ENCODE measurements at places on chromosomes 1 and 21.

- DNase-seq, result no peak
Measured at GRCh38 chr1:236163463-236164153, 21.3 kb downstream of the GPR137B start.

DNA sequence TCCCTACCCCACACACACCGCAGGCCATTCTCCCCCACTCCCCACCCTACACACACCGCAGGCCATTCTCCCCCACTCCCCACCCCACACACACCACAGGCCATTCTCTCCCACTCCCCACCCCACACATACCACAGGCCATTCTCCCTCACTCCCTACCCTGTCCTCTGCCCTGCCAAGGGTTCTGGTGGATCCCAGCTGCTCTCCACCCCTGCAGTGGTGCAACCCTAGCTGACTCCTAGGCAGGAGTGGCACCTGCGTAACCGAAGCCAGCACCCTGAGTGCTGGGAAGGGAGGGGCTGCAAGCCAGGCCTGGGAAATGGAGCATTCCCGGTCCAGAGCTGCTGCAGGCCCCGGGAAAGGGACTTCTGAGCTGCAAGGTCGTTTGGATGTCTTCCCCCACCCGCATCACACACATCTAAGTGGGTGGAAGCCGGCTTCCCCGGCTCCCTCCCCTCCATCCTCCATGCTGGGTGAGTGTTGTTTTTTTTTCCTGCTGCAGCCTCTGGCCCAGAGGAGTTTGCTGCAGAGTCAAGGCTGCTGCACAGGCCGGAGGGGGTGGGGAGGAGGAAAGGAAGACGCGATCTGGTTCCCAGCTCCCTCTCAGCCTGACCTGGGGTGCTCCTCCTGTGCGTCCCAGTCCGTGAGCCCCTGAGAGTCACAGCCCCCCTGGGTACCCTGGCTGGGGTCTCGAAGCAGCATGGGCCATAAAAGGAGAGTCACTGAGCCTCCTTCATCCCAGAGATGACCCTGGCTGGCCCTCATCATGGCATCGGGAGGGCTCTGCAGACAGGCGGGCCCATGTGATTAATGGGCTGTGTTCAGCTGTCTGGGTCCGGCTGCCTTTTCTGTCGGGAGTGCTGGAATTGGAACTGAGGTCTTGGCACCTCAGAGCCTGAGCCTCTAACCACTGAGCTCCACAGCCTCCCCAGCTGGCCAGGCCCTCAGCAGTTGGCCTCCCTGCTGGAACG lies 16.1 kb downstream of the H6PD start:
- DNase-seq, result no peak

DNA sequence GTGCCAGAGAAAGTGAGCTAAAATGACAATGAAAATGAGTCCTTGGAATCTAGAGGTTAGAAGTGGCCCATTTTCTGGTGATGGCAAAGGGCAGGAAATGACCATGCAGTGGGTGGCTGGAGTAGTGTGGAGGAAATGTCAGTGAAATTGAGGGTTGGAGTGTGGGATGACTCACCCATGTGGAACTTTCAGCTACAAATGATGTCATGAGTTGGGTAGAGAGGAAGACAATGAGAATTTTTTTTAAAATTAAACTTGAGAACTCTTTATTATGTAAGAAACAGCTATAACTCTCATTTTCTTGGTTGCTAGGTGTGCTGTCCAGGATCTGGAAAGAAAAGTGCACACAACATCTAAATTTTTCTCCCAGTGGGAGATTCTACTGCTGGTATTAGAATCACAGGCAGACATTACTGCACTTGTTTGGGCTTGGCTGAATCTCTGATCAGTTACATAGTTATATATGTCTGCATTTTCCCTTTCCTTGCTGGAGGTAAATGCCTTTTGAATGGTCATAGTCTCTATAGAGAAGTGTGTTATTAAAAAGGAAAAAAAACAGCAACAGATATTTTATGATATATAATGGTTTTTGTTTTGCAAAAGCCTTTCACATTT lies 56.8 kb upstream of the GNG12 start:
- no peak for DNase-seq

GRCh38 chr1:234997896-234998741 lies 130.5 kb downstream of the TOMM20 start:
- DNase-seq, result no peak

GRCh38 chr1:185512442-185512841 lies 195.4 kb upstream of the IVNS1ABP start:
- DNase-seq, result no peak

- no peak for DNase-seq
Measured at GRCh38 chr1:19156676-19157075, 53.4 kb downstream of the UBR4 start.

DNA sequence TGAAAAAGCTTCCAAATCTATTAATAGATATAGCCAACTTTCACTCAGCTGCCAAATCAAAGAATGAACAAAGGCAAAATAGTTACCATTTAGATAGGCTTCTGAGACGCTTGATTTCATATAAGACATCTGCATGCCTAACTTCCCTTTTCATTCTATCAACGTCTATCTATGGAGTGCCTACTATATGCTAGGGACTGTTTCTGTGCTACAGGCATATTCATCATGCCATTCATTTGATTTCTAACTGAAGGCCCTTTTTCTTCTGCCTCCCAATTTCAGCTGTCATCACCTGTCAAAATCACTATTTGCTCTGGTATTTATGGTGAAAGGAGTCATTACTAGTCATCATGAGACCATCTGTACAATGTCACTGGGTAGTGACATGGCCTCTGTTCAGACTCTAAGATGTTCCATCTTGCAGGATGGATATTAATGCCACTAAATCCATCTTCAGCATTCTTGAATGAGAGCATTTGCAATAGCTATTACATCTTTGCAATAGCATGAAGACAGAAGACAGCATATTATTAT lies 4.3 kb upstream of the KRTAP13-1 start:
- no peak for DNase-seq

DNA sequence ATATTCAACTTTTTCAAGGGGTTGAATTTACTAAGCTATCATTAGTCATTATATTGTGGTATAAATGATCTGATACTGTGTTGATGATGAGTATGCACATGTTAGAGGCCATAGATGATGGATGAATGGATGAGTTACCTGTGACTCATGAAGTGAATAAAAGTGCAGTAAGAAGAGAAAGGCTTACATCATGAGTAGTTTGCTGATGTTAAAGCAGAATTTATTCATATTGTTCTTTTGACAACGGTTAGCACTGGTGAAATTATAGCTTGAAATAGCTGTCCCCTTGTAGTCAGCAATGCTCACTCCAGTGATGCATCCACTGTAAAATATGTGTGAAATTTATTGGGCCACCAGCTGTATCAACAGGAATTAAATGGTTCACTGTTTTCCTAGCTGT lies 541.0 kb upstream of the ZRANB2 start:
- DNase-seq, result no peak

DNA sequence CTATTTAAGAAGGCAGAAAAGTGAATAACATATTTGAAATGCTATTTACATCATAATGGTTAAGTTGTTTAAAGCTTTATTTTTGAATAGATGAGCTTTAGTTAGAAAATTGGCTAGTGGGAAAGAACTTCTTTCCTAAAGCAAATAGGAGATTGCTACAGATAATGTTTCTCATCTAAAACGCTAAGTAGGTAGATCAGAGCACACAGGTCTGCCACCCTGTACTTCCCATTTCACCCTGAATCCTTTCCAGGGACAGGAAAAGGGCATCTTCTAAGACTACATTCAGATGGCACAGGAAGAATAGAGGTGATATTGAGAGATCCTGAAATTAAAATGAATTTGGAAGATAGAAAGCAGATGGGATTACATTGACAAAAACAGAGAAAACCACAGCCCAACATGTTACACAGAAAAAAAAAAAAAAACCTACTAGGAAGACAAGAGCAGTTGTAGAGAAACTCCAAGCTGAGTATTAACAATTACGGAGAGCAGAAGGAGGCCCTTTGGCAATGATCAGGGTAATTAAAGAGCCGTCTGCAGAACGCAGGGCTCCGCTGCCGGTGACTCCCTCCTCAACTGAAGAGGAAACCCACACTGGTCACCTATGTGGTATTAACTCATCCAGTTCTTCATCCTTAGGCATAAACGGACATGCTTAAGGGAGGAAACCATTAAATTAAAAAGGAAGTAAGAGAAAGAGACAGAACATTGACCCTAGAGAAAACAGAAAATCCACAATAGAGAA lies 53.6 kb upstream of the MAP10 start:
- DNase-seq, result no peak

GRCh38 chr21:46054031-46054430 lies 43.9 kb upstream of the COL6A2 start:
- no peak for DNase-seq

- no peak for DNase-seq
Measured at GRCh38 chr1:194975913-194976312, 1632.3 kb downstream of the KCNT2 start.

DNA sequence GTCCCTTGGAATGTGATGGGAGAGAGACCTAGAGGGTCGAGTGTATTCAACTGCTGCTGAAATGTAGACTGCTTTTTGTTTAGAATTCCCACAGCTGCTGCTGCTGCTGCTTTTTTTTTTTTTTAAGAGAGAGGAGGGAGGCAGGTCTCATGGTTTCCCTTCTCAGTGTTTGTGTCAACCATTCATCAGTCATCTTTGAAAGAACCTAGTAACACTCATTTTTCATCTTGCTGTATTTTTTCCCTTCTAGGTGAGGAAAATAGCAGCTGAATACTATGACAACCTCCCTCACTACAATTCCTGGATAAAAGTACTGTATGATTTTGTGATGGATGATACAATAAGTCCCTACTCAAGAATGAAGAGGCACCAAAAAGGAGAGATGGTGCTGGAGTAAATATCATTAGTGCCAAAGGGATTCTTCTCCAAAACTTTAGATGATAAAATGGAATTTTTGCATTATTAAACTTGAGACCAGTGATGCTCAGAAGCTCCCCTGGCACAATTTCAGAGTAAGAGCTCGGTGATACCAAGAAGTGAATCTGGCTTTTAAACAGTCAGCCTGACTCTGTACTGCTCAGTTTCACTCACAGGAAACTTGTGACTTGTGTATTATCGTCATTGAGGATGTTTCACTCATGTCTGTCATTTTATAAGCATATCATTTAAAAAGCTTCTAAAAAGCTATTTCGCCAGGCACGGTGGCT lies 9.2 kb downstream of the DEGS1 start:
- no peak for DNase-seq

DNA sequence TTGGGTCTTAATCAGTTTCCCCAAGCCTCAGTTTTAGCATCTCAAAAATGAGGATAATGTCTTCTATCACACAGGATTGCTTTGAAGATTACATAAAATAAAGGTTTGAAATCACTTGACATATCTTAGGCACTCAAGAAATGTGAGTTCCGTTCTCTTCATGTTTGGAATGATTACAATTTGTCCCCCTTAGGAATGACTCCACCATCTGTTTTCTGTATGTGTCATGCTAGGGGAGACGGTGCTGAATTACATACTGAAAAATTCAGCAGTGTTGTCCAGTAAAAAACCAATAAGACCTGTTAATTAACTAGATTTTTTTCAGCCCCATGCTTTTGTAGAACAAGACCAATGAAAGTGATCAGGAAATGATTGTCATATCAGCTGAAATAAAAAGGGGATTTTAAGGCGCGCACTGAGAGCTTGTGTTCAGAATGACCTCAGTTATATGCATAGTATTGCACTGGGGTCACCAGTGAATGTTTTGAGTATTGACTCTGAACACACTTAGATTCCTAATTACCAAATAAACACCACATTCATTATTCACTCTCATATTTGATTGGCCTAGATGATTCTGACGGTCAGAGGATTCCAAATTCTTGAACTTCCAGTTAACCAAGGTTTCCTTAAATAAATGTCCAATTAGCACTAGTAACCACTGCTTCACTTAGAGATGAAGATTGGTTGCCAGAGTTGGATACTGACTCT lies 114.5 kb upstream of the KCNK2 start:
- DNase-seq, result no peak

DNA sequence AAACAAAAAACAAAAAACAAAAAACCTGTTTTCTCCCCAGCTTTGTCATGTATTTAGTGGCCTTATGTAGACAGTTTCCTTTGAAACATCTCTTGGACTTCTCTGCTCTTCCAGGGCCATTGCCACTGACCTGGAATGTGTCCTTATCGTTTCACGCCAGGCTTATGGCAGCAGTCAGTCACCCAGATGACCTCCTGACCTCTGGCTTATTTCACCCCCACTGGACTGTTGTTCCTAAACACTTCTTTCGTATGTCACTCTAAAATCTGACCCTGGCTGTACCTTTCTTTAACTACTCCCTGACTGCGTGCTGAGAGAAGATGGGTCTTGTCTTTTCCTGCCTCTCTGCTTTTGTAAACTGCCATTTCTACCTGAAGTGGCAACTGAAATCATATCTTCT lies 9.1 kb downstream of the LGALS8 start:
- no peak for DNase-seq

- DNase-seq, result no peak
Measured at GRCh38 chr1:79732950-79733349, 726.4 kb upstream of the ADGRL4 start.

DNA sequence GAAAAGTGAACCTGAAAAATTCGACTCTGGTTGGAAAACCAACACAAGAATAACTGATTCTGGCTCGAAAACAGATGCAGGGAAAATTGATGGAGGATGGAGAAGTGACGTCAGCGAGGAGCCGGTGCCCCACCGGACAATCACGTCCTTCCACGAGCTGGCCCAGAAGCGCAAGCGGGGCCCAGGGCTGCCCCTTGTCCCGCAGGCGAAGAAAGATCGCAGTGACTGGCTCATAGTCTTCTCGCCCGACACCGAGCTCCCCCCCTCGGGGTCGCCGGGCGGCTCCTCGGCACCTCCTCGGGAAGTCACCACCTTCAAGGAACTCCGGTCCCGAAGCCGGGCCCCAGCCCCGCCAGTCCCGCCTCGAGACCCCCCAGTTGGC lies 1.9 kb downstream of the RUSC1 start:
- DNase-seq, result no peak

DNA sequence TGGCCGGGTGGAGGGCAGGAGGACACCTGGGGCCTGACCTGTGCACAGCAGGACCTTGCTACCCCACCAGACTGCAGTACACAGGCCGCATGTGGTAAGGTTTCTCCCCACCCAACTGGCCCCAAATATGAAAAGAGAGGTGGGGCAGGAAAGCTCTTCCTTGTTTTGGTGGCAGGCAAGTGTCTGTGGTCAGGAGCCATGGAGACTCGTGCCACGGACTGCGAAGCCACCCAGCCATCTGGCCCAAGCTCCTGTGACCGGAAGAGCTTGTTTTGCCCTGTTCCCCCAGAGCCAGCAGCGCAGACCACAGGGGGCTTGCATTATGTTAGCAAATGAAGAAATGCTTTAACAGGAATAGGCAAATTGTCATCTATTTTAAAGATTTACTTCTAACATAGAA lies 54.9 kb downstream of the OLIG1 start:
- DNase-seq, result no peak

- DNase-seq, result no peak
Measured at GRCh38 chr21:29187944-29188343, 57.5 kb downstream of the MAP3K7CL start.

All from iPS DF 6.9 (cell line).